Activated naive CD8-positive, alpha-beta T cell treated with anti-CD3 and anti-CD28 coated beads, Interleukin-2, amount 50 U/mL, for 24 hours (primary cell): ENCODE measurements at places on chromosomes 11 and 22.

DNA sequence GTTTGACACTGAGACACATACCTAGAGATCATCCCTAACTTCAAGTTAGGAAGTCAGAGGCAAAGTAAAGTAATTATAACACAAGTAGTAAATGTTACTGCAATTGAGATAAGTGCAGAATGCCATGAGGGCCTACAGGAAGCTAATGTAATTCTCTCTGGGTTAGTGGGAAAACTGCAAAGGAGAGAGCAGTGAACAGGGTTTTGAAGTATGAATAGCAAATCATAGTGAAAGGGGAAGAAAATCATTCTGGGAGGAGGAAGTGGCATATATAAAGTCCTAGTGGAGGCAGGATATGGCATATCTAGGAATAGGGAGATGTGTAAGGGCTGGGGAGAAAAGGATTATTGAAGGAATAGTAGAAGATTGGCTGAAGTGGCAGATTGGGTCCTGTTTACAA is 27.9 kb downstream of the RNF169 start:
- DNase-seq: no peak
- H3K27me3 ChIP-seq: no peaks in the 10 kb centered on the region

- peaks cover 26% of the 10 kb centered on the region for H3K4me1 ChIP-seq
- H3K4me3 ChIP-seq: peak overlapping the region; percentile 49
- peak overlapping the region; percentile 79 for H3K27ac ChIP-seq
- H3K36me3 ChIP-seq: no peaks in the 10 kb centered on the region
- DNase-seq: peak; percentile 26
Measured at GRCh38 chr11:10725114-10725906, 25.7 kb upstream of the CTR9 start.

DNA sequence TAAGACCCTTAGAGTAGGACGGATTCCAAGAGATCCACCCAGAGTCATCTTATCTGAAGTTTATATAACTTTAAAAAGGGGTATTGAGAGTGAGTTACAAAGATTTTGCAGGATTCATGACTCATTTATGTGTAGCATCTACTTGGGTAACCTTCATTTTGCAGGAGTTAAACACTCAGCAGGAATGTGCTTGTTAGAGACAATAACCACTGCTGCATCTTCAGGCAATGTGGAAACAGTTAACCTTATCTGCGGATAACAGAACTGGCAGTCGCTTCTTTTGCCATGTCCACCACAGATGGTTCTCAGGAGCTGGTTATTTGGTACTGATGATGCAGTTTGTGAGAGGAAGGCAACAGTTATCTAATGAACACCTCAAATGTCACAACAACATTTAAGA is 417.9 kb upstream of the DDI1 start:
- peaks cover 7% of the 10 kb centered on the region for H3K27me3 ChIP-seq
- no peaks in the 10 kb centered on the region for H3K36me3 ChIP-seq
- H3K27ac ChIP-seq: no peak overlapping the region
- no peak overlapping the region for H3K4me3 ChIP-seq

DNA sequence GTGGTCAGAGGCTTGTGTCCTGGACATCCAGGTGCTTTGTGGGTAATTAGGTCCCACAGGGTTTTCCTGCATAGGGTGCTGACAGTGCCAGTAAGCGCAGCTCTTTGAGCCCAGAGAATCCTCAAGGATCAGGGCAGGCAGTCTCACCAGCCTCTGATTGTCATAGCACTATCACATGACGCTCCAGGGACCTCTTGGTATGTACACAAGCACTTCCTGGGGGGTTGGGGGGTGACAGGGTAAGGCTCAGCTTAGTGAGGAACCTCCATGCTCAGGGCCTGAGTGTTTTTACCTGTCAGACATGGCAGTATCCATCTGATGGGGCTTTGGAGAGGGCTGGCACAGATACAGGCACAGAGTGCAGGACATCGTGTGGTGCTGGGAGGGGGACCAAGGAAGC is 27.9 kb upstream of the SUSD2 start:
- no peak overlapping the region for H3K4me3 ChIP-seq
- H3K27me3 ChIP-seq: no peaks in the 10 kb centered on the region
- H3K4me1 ChIP-seq: peaks cover 66% of the 10 kb centered on the region
- peaks cover 5% of the 10 kb centered on the region for H3K36me3 ChIP-seq
- peak overlapping the region; percentile 46 for H3K27ac ChIP-seq

- H3K4me3 ChIP-seq: no peak overlapping the region
- no peak overlapping the region for H3K27ac ChIP-seq
- peaks cover 14% of the 10 kb centered on the region for H3K36me3 ChIP-seq
- no peaks in the 10 kb centered on the region for H3K27me3 ChIP-seq
- no peaks in the 10 kb centered on the region for H3K4me1 ChIP-seq
Measured at GRCh38 chr11:1275021-1275420, 34.4 kb downstream of the TOLLIP start.

- peaks cover 4% of the 10 kb centered on the region for H3K27me3 ChIP-seq
- H3K4me3 ChIP-seq: no peak overlapping the region
- no peaks in the 10 kb centered on the region for H3K36me3 ChIP-seq
- H3K27ac ChIP-seq: no peak overlapping the region
Measured at GRCh38 chr22:46450931-46451561, 86.4 kb downstream of the CELSR1 start.

- H3K4me3 ChIP-seq: peak overlapping the region; percentile 75
- peaks cover 15% of the 10 kb centered on the region for H3K36me3 ChIP-seq
Measured at GRCh38 chr11:96254087-96254486, 88.9 kb downstream of the MAML2 start.

DNA sequence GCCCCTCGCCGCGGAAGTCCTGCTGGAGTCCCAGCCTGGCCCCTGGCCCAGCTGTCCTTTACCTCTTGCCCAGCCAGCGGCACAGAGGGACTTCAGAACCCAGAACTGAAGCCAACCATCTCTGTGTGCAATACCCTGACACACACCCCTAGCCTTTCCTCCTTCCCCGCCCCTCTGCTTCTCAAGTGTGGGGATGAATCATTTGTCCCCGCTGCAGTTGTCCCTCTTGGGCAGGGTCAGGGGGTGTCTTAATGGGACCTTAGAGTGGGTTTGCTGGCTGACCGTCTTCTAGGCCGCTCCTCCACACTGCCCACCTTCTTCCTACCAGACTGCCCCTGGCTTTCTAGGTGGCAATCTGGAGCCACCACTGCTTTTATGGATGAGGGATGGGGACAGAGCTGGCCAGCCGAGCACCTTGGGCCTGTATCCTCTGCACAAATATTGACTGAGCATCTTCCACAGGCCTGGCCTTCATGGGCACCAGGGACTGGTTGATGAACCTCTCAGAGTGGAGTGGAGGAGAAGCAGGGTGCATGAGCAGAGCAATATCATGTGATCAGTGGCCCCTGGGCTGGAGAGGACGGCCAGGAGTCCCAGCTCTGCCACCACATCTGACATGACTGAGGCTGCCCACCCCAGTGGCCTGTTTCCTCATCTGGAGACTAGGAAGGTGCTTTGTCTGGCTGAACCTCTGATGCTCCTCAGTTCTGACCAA is 668 bp upstream of the CHST1 start:
- H3K27ac ChIP-seq: no peak overlapping the region
- H3K27me3 ChIP-seq: peaks cover 58% of the 10 kb centered on the region
- H3K4me1 ChIP-seq: peaks cover 17% of the 10 kb centered on the region
- no peaks in the 10 kb centered on the region for H3K36me3 ChIP-seq

GRCh38 chr22:24051568-24051967 is 40.5 kb downstream of the CABIN1 start:
- H3K4me3 ChIP-seq: no peak overlapping the region
- H3K27ac ChIP-seq: no peak overlapping the region
- no peaks in the 10 kb centered on the region for H3K4me1 ChIP-seq
- DNase-seq: no peak
- H3K36me3 ChIP-seq: peaks cover 32% of the 10 kb centered on the region

DNA sequence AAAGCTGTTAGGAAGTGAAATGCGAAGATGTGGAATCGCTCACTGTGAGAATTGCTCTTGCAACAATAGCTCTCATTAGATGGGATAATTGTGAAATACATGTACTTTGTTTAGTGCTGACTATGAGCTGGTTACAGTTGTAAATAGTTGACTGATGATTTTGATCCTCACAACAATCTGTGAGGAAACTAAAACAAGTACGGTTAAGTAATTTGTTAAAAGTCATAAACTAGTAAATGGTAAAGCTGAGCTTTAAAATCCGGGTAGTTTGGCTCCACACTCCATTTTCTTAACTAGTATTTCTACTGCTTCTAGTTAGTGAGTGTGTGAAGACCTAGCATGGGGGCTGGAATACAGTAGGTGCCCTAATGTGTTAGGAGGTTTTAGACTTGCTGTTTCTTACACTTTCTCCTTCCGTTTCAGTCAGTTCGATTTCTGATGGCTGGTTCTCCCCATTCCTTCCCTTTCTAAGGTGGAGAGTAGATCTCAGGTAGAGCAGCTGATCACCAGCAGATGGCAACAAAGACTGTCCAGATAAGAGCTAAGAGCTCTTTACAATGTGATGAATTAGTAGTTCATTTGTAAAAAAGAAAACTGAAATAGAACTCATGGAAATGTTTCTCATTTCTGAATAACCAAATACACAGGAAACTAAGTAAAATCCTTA is 16.3 kb upstream of the CYP2R1 start:
- DNase-seq: no peak
- H3K27ac ChIP-seq: peak overlapping the region; percentile 57
- no peak overlapping the region for H3K4me3 ChIP-seq
- no peaks in the 10 kb centered on the region for H3K27me3 ChIP-seq

GRCh38 chr22:47626428-47627390 is 864.3 kb downstream of the TBC1D22A start:
- no peak overlapping the region for H3K27ac ChIP-seq
- H3K4me3 ChIP-seq: no peak overlapping the region
- DNase-seq: no peak
- H3K4me1 ChIP-seq: no peaks in the 10 kb centered on the region
- H3K27me3 ChIP-seq: no peaks in the 10 kb centered on the region

DNA sequence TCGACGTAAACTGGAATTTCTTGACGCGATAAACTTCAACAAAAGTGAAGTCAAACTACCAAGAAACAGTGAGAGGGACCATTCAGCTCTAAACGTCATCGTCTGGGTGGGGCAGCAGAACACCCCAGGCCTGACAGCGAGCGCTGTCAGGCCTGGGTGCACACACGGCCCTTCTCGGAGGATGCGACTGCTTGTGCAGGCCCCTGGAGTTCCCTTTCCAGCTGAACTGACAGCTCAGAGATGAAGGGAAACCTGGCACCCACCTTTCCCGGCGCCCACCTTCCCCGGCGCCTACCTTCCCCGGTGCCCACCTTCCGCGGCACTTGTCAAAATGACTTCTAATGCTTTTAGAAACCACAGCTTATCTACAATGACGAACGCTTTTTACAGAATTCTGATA is 47.9 kb downstream of the CERK start:
- peaks cover 7% of the 10 kb centered on the region for H3K4me1 ChIP-seq
- peaks cover 30% of the 10 kb centered on the region for H3K36me3 ChIP-seq
- no peak for DNase-seq
- H3K27me3 ChIP-seq: no peaks in the 10 kb centered on the region
- no peak overlapping the region for H3K27ac ChIP-seq
- no peak overlapping the region for H3K4me3 ChIP-seq

- no peaks in the 10 kb centered on the region for H3K36me3 ChIP-seq
- H3K27ac ChIP-seq: no peak overlapping the region
- H3K27me3 ChIP-seq: peaks cover 2% of the 10 kb centered on the region
- no peak for DNase-seq
- no peak overlapping the region for H3K4me3 ChIP-seq
- no peaks in the 10 kb centered on the region for H3K4me1 ChIP-seq
Measured at GRCh38 chr11:113581713-113582112, 106.5 kb upstream of the DRD2 start.
